ENCODE measurements at places on chromosomes 7 and 10.

DNA sequence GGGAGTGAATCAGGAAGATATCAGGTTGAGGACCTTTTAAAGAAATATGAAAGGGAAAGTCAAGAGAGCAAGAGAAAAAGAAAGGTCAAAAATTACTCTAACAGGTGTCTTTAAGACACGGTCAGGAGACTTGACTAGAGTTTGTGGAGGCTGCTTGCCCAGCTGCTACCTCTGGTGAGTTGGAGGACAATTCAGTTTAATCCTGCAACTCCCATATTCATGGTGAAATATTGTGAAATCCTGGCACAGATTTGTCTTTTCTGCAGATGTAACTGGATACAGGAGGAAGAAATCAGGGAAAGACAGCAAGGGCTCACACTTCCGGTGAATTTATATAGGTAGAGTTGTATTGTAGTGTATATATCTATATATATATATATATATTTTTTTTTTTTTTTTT, 93.5 kb downstream of the AKAP9 start:
- no peak for DNase-seq

GRCh38 chr10:53223851-53224250, 451.3 kb upstream of the MBL2 start:
- DNase-seq: no peak

DNA sequence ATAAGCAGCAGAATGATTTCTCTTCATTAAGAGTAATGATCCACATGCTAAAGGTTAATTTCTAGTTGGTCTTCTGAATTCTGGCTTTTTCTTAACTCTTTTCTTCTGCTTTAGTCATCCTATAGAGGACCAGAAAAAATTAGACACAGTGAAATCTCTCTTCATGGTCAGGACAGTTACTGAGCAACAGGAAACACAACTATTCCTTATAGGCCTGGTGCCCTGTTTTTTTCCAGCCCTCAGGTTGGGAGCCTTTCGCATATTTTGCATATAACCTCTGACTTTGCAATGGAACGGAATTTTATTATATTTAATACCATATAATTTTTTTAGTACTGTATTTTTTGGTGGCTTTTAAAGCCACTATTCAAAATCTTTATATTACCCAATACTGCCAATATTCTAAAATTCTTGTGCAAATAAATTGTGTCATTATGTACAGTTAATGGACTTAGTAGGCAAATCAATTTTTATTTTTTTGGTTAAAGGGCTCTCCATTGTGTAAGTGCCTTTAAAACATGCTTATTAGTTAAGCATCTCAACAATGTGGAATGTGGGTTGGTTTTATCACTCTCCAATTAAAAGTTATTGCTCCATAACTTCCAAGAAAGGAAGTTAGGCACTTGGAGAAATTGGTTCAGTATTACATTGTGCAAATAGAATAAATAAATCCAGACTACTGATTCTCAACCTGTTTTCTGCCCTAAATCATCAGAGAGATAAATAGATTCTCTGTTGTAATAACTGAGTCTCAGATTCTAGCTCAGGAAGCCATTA, 22.5 kb downstream of the ARL4A start:
- DNase-seq: peak; percentile 31

DNA sequence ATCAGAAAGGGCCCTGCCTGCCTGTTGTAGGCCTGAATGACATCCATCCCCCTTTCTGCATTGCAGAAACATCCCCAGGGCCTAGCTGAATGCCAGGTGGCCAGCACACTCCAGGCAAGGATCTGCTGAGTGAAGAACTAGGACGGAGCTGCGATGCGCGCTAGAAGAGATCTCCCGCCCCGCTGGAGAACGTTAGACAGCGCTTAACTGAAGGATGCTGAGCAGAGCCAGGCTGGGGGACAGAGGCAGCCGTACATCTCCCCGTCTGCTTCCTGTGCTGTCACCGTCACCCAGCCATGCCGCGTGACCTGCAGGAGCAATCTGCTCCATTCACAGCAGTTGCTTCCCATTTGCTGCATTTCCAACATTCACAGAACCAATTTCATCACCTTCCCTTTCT, 73.3 kb downstream of the FAM53B start:
- no peak for DNase-seq

GRCh38 chr7:13050703-13051102, 363.3 kb downstream of the ARL4A start:
- peak; percentile 89 for DNase-seq

GRCh38 chr10:49168831-49169500, 19.2 kb downstream of the TMEM273 start:
- peak; percentile 30 for DNase-seq

DNA sequence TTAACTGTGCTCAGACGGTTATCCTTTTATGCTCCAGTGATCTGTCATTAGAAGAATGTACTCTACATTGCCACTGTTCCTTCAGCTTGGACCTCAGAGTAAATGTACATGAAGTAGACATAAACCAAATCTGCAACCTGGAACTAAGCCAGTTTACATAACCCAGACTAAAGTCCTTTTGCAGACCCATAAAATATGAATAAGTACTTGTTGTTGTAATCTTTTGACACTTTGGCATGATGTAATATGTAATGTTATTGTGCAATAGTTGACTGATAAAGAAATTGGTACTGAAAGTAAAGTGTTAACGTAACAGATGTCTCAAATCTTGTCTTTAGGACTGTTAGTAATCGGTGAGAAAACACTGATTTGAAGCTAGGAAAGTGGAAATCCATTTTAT, 115.8 kb upstream of the SORCS1 start:
- no peak for DNase-seq

DNA sequence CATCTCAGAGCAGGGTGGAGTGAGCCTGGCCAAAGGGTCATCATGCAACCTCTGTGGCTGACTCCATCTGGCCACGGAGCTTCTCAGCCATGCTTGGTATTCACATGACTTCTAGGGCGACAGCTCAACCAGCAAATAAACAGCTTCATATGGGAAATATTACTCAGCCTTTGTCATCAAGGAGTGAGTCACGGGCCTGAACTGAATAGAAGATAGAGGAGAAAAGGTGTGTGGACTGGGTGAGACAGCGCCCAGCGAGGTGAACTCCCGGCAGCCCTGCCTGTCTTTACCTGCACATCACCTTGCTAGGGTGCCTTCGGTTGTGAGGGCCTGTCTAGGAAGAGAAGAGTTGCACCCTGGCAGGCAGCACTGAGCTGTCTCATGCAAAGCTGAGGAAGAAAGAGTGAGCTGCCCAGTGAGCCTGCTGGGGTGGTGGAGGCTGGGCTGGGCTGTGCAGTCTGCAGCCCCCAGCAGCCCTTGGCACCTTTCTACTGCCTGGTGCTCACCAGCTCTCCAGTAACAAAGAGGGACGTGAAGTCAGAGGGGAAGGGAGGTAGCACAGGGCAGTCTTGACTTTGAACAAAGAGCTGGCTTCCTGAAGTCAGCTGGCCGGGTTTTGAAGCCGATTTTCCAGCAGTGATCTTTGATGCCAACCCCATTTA, 114.2 kb downstream of the EGFR start:
- DNase-seq: peak; percentile 100

- no peak for DNase-seq
Measured at GRCh38 chr10:17650416-17650815, 6.5 kb downstream of the STAM start.

- DNase-seq: peak; percentile 65
Measured at GRCh38 chr10:124646483-124647352, 97.5 kb downstream of the FAM53B start.

DNA sequence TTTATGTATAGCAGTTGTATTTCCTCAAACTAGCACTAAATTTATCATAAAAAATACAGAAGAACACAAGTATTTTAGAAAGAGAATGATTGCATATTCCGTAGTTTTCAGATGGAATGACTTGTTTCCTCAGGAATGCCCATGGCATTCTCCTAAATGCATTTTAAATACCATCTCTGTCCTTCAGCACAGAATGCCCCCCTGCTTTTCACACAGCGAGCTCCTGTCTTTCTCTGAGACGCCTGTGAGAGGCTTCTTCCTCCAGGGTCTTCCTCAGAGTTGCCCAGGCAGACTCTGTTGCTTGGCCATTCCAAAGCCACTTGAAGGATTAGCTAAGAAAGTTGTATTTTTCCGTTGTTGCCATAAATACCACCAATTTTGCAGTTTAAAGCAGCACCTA, 10.1 kb downstream of the LANCL2 start:
- no peak for DNase-seq

DNA sequence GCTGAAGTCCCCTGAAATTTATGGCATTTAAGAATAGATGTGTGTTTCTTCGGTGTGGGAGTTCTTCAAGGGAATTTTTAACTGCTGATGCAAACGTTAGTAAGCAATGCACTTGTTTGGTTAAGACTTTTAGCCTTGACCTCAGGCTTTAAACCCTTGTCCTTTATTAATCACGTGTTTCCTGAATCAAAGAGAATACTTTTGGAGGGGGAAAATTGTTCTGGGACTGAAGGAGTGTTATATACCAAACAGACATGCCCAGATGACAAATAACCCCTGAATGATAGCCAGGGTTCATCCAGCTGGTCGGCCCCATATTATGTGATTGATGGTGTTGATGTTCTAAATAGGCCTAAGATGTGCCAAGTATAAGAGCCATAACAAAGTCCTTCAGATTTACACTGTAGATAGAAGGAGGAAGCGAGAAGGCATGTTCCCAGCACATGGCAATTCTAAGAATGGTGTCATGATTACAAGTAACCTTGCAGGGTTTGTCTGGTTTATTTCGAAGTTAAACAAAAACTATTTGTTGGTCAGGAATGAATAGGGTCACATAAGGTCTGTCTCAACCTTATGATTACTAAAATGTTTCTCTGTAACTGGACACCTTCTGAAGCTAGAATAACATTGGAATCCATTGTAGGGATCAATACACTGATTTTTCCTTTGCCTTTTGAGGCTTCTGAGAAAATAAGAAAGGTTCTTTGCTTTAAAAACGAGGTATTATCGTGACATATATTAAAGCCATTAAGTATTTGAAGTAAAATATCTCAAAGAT, 124.2 kb upstream of the SEM1 start:
- no peak for DNase-seq

DNA sequence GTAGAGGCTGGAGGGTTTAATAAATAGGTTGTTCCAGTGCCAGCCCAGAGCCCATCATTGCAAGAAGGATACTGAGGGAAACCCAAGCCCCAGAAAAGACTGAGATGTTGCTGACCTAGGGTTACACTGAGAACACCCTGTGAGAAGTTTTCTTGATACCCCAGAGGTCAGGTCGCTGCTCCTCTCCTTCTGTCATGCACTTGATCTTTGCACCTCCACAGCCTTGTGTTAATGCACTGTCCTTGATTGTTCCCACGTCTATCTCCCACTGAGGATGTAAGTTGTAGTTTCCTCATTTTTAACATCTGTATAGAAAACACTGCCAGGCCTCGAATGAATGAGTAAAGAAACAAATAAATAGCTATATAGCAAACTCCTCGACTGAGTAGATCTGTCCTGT, 195.3 kb upstream of the AHR start:
- DNase-seq: no peak

DNA sequence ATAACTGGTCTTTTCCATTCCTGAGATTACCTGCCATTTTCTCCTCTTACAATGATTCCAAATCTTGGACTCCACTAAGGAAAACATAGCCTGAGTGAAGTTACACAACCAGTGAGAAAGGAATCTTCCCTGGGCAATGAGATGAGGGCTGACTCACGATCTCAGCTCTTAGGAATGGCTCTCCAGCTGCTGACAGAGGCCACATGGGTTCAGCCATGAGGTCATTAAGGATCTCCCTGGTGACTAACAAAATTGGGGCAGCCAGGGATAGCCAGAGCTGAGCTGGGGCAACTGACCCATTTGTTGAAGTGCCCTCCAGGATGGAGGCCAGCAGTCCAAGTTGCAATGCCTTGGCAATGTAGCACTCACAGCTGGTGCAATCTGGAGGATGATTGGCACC, 78.7 kb upstream of the MKLN1 start:
- DNase-seq: peak; percentile 97

- peak; percentile 66 for DNase-seq
Measured at GRCh38 chr7:36048141-36048901, 104.7 kb upstream of the EEPD1 start.
